Activated effector memory CD4-positive, alpha-beta T cell treated with Interleukin-2 at 50 U/mL for 16 hours (primary cell): ENCODE measurements at places on chromosomes 7 and 10.

DNA sequence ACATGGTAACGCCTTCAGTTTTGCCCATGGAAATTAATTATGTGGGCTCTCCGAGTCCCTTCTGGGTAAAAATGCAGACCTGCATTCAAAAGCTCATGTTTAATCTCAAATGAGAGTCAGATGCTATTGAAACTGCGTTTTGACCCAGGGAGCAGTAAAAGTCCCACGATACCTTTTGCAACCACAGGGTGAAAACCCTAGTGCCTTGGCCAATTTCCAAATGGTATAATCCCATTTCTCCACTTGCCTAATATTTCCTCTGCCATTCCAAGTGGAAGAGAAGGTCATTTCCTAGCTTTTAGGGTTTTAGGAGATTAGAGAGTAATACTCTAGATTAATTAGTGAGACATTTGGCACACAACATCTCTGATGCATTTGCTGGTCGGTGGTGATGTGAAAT, 132.5 kb downstream of the NRP1 start:
- no peak for DNase-seq

DNA sequence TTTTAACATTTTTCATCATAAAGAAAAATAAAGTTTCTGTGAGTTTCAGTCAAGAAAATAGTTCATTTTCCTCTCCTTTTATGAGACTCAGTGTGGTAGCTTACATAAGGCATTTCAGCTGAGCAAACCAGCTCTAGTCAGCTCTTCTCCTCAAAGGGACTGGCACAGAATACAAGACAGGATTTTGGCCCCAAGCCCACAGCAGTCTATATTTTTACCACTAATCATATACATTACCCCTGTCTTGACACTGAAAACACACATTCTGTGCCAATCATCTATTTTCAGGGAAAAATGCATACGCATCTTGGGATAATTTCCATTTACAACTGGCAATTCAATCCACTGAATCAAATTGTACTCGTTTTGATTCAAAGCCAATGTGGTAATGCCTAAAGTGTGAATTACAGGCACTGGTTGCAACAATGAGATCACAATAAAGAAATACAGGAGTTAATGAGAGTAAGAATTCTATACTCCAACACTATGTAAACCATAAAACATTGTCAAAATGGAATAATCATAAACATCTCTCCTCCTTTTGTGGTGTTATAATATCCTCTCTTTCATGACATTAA, 186.4 kb downstream of the CACNA2D1 start:
- DNase-seq: no peak

DNA sequence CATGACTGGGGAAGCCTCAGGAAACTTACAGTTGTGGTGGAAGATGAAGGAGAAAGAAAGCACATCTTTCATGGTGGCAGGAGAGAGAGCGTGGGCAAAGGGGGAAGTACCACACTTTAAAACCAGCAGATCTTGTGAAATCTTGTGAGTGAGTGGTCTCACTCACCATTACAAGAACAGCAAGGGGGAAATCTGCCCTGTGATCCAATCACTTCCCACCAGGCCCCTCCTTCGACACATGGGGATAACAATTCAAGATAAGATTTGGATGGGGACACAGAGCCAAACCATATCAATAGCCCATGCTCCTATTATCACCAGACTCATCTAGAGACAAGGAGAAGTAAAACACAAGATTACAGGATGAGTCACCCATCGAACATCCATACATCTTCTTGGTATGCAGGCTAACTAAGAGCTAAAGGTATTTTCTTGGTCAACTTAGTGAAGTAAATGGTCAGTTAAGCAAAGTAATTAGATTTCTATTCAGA, 55.3 kb upstream of the YAE1 start:
- no peak for DNase-seq

DNA sequence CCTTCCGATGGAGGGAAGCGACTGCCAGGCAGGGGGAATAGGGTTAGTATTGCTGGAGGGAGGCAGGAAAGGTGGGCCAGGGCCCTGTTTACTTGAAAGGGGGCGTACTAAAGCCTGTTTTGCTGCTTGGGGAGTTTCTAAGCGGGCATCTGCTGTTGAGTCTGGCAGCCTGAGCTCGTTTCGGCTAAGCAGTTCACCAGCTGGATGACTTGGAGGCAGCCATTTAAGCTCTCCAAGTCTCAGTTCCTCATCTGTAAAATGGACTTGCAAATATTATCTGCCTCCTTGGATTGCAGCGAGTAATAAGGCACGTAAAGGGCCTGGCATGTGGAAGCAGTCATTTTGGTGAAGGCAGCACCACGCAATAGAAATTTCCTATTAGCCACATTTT, 44.0 kb downstream of the LDB3 start:
- no peak for DNase-seq

DNA sequence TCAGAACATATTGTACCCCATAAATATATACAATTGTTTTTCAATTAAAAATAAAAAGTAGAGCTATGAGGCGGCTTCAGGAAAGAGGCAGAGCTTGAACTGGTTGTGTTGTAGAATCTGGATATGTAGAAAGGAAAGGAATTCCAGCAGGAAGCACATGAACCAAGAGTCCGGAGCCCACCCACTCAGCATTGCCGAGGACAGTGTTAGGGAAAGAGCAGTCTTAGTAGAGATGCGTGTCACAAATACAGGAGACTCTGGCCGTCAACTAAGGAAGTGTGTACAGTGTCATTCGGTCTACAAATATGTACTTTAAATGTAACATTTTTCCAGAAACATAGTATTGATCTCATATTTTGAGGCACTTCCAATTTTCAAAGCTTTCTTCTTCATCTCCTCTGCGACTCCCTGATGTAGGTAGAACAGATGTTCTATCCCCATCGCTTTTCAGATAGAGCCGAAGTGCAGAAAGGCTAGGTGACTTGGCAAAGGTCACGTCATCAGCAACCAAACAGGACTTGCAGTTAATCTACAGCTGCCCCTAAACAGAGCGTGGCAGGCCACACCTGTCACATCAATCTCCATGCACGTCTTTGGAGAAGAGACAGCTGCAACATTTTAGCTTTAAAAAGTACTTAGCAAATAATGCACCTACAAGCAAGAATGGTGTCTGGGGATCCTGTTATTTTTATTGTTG, 25.3 kb upstream of the GJD4 start:
- DNase-seq: no peak

- DNase-seq: no peak
Measured at GRCh38 chr7:25870574-25870973, 281.4 kb upstream of the NFE2L3 start.

- no peak for DNase-seq
Measured at GRCh38 chr10:107718864-107719263, 554.4 kb upstream of the SORCS1 start.

DNA sequence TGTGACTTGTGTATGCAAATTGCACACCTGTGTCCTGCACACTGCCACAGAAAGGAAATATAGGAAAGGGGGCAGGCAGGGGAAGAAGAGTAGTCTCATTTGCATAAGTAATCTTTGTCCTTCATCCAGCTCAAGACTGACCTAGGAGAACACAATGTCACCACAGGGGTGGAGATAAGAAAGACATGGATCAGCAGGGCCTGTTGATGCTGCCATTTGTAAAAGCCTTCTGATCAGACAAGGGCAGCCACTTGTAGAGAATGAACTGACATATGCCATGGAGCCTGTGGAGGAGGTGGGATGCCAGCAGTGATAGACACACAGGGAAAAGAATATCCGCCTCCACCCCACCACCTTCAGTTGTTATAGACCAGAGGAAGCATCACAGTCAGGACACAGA, 528.9 kb downstream of the HTR7 start:
- DNase-seq: no peak

DNA sequence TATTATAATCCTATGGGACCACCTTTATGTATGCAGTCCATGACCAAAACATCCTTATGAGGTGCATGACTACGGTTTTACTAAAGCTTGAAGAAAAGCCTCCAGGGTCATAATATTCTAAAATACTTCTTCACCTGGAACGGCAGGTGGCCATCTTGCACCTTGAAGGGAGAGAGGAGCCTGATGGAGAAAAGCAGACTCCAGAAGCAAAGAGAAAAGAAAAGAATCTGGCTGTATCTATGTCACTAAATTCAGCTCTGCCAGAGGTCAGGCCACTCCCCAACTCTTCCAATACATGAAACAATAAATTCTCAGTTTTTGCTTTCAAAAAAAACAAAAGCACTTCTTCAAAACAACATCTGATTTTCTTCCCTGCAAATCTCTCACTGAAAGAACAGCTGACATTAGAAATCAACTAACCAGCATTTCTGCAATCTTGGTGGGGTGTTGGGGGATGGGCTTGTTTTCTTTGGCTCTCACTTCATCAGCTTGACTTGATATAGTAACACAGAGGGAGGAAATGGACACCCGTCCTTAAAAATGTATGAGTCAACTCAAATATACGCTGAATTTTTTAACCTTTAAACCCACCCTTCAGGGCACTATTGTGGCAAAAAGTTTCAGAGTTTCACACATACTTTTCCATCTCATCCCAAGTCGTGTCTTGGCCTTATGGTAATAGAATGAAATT, 21.7 kb downstream of the HIBADH start:
- DNase-seq: no peak

DNA sequence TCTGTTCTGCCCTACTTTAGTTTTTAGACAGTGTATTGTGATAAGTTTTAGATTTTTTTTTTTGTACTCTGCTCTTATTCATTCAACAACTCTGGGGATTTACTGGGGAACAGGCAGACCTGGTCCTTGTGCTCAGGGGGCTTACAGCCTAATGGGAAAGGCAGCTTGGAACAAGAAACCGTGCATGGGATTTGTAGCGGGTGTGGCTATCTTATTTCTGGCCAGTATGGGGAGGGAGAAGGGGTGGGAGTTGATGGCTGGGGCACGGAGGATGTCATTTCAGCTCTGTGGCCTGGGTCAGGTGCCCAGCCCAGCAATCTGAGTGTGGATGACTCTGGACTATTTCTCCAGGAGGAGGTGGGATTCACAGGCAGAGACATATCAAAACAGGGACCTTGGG, 47.0 kb downstream of the GRK5 start:
- no peak for DNase-seq

DNA sequence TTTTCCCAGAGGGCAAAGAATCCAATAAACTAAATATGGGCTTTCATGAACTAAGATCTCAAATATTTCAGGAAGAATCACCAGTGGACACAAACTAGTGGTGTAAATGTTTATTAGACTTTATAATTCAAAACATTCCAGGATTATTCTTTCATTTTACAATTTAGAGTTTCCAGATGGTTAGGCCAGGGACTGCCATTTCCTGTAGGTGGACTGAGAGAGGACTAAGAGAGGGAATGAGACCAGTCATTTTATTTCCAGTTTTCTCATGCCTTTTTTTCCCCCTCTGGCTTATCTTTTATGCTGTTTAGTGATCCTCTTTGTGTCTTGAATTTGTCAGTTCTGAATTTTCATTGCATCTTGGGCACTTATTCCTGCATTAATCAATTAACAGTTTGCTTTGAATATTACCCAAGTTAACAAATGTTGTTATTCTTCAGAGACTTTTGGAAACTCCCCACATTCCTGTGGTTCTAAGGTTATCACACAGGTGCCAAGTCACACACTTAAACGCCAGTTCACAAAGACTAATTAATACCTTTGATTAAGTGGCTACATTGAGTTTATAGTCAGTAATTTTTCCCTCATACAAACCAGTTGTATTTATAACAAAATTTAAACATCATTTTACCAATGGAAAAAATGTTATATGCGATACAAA, 12.3 kb downstream of the CISD1 start:
- no peak for DNase-seq

DNA sequence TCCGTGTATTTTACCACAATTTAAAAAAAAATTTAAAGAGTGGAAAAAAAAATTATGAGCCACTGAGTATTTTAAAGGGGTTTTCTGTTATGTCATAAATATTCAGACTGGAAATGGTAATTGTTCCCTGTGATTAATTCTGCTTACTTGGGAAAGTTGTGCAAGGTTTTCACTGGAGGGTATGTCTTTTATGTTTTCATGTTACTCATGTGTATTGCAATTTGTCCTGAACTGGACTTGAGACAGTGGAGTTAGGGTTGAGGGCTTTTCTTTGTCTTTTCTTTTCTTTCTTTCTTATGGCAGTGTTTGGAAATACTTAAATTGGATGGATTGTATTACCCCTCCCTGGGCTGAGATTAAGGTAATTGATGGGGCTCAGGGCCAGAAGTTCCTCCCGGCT, 257.7 kb downstream of the BAMBI start:
- no peak for DNase-seq

GRCh38 chr10:100508266-100508665, 11.4 kb downstream of the SEC31B start:
- DNase-seq: no peak

GRCh38 chr10:7767209-7767608, 20.6 kb downstream of the KIN start:
- no peak for DNase-seq

DNA sequence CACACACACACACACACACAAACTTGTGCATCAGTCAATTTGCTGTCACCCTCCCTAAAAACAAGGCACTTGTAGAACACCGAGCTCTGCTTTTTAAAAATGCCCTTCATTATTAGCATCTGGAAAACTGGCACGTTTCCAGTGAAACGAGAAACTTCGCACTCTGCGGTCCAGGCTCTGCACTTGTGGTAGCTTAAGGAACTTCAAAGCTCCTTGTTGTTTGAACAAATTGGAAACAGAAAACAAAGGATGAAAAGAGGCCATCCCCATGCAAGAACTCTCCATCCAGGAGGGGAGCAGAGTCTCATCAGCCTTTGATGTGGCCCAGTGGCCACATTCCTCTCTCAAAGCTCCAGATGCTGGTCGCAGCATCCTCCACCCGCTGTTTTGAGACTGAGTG, 105.1 kb downstream of the C10orf90 start:
- DNase-seq: no peak

- DNase-seq: no peak
Measured at GRCh38 chr10:99358101-99358500, 28.9 kb downstream of the CNNM1 start.

DNA sequence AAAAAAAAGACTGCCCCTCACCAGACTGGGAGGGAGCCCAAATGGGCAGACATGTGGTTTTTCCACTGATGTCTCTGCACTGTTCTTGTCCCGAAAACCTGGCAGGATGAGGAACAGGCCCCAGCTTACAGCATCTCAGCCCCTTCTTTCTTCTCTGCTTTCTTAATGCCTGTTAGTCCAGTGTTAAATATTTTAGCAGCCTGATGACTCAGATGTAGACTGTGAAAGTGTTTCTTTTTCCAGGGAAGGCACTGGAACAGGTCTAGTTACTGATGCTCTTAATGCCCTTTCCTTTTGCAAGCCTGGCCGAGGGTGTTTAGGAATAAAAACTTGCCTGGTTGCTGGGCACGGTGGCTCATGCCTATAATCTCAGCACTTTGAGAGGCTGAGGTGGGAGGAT, 107.7 kb downstream of the TACC2 start:
- DNase-seq: no peak

DNA sequence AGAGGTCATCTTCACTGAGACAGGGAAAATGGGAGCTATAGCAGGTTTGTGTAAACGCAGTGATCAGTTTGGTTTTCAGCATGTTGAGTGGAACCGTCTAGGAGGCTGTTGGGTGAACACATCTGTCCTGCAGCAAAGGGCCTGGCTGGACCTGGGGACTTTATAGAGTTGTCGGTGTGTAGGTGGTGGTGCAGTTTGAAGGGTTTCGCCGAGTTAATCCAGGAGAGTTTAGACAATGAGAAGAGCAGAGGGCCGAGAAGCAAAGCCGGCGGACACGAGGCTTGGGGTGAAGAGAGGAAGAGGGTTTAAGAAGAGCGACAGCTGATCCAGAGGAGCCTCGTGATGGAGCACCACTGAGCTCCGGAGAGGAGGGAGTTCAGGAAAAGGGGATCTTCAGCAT, 39.1 kb downstream of the IL15RA start:
- DNase-seq: no peak

- no peak for DNase-seq
Measured at GRCh38 chr10:91156196-91156595, 64.3 kb upstream of the PCGF5 start.
